BE2C (cell line): ENCODE measurements at places on chromosomes 6 and 20.
A peak's percentile ranks its signal among the peaks of the same experiment; 100 is the strongest.

GRCh38 chr6:160051390-160051789 is 70.2 kb upstream of the SLC22A1 start:
- no peak for DNase-seq

DNA sequence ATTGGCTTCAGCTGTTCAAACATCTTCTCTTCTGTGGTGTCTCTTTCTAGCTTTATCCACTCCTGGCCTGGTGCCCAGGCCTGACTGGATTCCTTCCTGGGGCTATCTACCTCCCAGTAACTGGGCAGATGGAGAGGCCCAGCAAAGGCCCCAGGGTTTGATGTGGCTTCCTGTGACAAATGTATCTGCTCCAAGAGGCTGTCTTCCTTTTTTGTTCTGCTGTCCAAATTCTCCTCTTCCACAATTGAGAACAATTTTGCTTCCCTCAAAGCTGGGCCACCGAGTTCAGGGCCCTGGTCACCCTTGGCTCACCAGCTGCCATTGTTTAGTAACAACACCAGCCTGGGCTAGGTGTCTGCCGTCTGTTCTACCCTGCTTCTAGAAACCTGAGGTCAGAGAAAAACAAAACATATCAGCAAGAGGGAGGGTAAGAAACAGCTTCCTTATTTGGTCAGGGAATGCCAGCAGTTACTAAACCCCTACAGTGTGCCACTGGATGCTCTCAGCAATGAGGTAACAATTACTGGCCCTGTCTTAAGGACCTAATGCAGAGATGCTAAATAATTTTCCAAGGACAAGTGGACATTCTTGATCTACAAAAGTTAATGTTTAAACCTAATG is 3.9 kb downstream of the ZFP57 start:
- no peak for DNase-seq

- DNase-seq, result no peak
These were observed 451.2 kb upstream of the JAG1 start for GRCh38 chr20:11124849-11125505.

DNA sequence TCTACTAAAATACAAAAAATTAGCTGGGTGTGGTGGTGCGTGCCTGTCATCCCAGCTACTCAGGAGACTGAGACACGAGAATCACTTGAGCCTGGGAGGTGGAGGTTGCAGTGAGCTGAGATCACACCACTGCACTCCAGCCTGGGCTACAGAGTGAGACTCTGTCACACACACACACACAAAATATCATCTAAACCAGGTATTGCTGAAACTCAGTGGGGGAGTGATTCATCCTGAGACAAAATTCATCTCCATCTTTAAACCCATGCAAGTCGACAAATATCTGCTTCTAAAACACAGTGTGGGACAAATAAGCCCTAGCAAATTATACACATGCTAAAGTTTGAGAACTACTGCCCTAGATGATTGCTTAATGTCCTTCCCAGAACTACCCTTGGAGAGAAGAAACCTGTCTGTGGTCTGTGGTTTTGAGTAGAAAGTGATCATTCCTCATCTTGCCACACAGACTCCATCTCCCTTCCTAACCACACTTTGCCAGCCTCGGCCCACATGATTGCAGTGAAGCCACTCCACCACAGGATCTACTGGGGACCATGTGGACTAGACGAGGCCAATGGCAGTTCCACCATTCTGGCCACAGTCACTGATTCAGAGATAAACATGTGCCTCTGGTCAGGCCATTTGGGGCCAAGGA is 130.3 kb downstream of the OPRM1 start:
- no peak for DNase-seq

DNA sequence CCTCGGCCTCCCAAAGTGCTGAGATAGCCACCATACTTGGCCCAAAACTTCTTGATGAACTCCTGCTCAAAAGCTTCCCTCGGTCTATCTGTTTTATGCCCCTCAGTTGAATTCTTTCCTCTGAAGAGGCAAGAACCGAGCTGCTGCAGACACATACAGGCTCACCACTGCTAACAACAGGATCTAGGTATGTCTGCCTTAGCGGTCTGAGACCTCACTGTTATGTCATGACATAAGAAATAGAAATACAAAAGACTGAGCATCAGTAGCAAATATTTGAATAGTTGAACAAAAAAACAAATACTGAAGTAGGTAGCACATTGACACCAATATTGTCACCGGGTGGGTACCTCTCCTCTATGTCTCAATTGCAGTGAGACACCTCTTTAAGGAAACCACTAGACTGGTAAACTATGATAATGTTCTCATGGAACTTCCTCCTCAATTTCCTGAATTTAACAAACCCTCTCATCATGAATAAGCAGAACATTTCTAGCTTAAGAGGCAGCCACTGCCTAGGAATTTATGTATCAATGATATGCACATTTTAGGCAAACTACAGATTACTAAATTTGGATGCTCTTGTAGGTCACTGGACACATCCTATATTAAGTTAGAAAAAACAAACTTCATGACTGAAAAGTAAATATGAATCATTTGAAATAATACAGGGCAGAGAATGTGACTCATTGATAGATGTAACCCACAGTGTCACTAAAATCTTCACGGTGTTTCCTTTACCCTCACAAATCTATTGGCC is 9.4 kb upstream of the STXBP5 start:
- DNase-seq, result no peak

- peak; percentile 70 for DNase-seq
These were observed 108.5 kb downstream of the LY86 start for GRCh38 chr6:6696867-6697531.

GRCh38 chr6:43394982-43395381 is 25.5 kb upstream of the ZNF318 start:
- DNase-seq, result no peak

- no peak for DNase-seq
These were observed 243.3 kb upstream of the GRIK2 start for GRCh38 chr6:101150226-101150625.

DNA sequence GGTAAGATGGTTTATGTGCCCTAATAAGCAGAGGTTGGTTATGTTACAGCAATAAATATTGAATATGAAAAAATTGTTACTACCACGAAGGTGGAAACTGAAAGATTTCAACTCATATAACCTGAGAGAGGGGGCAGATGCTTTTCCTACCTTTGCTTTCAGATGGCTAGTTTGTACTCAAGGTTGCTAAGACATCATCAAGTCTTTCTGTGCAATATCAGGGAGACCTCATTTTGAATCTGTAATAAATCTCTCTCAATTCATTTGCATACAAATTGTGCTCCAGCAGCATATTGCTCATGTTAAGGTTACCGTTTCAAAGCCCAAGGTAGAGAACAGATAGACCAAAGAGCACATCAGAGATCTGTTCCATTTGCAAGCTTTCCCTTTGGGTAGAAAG is 220.4 kb downstream of the KHDC1L start:
- no peak for DNase-seq

- no peak for DNase-seq
These were observed 148.6 kb downstream of the PHACTR1 start for GRCh38 chr6:12865117-12865516.

DNA sequence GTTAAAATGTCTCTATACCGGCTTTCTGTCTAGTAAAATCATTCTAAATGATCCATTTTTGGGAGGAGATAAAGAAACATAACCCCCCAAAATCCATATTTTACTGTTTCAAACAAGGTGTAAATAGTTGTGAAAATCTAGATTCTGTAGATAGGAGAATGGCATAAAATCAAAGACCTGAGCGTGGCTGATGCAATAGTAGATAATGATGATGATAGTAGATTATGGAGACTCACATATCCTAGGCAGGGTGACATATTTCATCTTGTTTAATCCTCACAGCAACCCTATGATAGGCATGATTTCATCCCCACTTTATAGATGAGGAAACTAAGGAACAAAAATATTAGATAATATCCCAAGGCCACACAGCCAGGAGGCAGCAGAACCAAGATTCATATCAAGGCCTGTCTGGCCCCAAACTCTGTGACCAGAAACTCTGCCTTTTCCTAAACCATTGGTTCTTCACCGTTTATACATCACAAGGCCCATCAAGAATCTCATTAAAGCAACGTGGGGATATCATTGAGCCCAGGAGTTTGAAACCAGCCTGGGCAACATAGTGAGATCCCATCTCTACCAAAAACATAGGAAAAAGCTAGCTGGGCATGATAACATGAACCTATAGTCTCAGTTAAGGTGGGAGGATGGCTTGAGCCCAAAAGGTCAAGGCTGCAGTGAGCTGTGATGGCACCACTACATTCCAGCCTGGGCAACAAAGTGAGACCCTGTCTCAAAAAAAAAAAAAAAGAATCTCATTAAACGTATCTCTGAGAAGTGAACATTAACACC is 55.6 kb downstream of the BPIFB1 start:
- no peak for DNase-seq

- DNase-seq, result no peak
These were observed 278.5 kb downstream of the KHDC1L start for GRCh38 chr6:72946774-72947173.

DNA sequence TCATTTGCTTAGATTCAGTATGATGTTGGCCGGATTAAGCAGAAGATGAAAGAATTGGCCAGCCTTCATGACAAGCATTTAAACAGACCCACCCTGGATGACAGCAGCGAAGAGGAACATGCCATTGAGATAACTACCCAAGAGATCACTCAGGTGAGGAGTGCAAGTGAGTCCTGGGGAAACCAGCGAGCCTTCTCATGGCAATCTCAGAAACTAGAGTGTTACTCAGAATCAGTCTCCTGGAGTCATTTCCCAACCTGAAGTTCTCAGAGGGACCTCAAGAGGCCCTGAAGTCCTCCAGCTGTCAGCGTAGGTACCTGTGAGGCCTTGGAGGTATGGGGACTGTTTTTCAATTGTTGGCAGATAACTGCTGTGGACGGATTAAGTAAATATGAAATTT is 16.9 kb downstream of the STX16 start:
- DNase-seq, result no peak

- DNase-seq, result peak; percentile 51
These were observed 504 bp downstream of the SNTA1 start for GRCh38 chr20:33443006-33443511.

- DNase-seq, result no peak
These were observed 255.8 kb downstream of the BTBD3 start for GRCh38 chr20:12173347-12174012.

GRCh38 chr20:37244572-37244957 is 17.0 kb downstream of the GHRH start:
- no peak for DNase-seq

- DNase-seq, result no peak
These were observed 89.1 kb upstream of the THBS2 start for GRCh38 chr6:169342710-169343109.

DNA sequence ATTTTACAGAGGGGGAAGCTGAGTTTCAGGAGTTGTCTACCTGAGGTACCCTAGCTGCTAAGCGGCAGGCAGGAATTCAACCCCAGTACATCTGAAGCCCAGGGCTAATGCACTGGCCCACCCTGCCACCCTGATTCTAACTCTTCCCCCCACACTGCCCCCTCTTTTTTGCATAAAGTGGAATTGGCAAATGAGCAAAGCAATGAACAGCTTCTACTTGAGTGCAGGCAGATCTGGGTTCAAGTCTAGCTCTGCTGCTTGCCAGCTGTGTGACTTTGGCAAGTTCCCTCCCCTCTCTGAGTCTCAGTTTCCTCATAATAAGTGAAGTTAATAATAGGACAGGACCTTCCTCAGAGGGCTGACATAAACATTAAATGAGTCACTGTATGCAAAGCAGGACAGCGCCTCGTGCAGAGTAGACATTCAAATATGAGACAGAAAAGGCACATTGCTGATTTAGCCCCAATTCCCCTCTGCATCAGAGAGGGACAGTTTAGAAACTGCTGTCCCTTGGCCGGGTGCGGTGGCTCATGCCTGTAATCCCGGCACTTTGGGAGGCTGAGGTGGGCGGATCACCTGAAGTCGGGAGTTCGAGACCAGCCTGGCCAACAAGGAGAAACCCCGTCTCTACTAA is 4.7 kb downstream of the ADA start:
- DNase-seq, result no peak

DNA sequence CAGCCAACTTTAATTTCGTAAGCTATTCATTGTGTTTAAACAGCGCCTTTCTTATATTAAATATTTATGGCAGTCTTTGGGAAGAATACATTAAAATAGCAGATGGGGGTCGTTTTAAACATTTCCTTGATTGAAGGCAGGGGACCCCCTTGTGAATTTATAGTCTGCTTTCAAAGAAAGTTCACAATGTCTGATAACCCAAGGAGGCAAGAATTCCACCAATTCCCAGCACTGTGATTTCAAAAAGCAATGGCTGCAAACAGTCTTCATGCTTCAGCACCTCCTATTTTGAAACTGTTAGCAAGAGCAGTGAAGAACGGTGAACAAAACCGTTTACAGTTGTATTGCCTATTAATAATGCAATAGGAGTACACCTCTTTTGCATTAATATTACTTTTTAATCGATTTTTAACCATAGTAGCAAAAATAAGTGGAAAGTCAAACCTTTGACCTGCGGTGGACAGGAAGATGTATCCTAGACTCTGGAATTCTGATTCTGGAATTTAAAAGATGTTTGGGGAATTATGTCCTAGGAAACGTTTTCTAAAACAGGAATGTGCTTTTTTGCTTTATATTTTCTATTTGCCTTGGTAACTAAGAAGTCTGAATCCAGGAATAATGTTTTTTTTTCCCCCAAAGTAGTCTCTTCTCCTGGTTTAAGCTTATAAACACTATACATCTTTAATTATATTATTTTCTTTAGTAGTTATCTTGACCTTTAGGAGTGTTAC is 393.0 kb downstream of the CDKAL1 start:
- DNase-seq, result no peak
